ENCODE measurements at places on chromosomes 7 and 10. TPM values are rescaled to one million over a fixed set of nuclear protein-coding genes. Genes with fewer than 3 reads are reported as not detected.

GRCh38 chr7:139691253-139691781 lies 86.5 kb downstream of the HIPK2 start:
- DNase-seq: no peak

DNA sequence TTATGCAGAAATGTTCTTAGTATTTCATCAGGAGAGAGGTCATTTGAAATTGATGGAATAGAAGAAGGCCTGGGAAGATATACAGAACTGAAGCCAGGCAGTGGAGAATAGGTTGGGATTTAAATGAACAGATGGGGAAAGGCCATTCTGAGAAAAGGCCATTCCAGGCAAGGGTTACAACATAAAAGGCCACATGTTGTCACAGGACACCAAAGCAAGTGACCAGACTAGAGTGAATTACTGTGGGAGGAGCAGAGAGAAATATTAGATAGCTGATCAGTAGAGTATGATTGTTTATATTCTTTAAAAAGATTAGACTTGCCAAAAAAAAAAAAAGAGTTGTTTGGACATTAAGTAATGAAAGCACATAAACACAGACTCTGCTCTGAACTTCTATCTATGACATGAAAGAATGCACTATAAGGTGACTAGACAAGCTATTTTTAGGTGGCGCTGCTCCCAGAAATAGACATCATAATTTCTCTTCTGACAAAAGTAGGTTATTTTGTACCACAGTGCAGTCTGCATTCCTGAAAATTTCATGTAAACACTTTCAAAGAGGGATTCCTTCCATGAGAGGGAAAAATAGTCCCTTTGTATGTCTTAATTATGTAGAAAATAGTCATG lies 55.2 kb upstream of the DKK1 start:
- DNase-seq: no peak

The IDI2 gene
- not detected for total RNA-seq

DNA sequence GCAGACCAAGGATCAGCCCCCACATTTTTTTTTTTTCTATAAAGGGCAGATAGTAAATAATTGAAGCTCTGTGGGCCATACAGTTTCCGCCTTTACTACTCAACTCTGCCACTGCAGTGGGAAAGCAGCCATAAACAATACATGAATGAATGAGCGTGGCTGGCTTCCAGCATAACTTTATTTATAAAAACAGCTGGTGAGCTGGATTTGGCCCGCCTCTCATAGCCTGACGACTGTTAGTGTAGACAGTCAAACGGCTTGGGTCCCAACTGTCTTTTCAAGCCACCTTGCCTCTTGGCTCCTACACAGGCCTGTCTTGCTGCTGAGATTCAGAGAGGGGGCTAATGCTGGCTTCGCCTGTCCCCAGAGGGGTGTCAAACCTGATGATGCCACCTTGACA lies 169.8 kb upstream of the GPR26 start:
- no peak for DNase-seq

The CHST15 gene
- total RNA-seq: 29.2 TPM

The GIMAP8 gene
- 67.5 TPM for total RNA-seq
